ENCODE measurements at places on chromosomes 1 and 21. TPM values are rescaled to one million over a fixed set of nuclear protein-coding genes. Genes with fewer than 3 reads are reported as not detected.

Gene RAP1GAP
- total RNA-seq: 3.8 TPM

Gene RGS1
- 3.9 TPM for total RNA-seq

Gene ADORA3
- total RNA-seq: 3.2 TPM

Gene DNASE2B
- not detected for total RNA-seq

Gene FCRL4
- not detected for total RNA-seq

Gene RGS8
- not detected for total RNA-seq

Gene HSD17B7
- total RNA-seq: 3.4 TPM

Gene SLC16A4
- 2.0 TPM for total RNA-seq

Gene TAS1R3
- total RNA-seq: 0.21 TPM

Gene SERTAD4
- 4.1 TPM for total RNA-seq

DNA sequence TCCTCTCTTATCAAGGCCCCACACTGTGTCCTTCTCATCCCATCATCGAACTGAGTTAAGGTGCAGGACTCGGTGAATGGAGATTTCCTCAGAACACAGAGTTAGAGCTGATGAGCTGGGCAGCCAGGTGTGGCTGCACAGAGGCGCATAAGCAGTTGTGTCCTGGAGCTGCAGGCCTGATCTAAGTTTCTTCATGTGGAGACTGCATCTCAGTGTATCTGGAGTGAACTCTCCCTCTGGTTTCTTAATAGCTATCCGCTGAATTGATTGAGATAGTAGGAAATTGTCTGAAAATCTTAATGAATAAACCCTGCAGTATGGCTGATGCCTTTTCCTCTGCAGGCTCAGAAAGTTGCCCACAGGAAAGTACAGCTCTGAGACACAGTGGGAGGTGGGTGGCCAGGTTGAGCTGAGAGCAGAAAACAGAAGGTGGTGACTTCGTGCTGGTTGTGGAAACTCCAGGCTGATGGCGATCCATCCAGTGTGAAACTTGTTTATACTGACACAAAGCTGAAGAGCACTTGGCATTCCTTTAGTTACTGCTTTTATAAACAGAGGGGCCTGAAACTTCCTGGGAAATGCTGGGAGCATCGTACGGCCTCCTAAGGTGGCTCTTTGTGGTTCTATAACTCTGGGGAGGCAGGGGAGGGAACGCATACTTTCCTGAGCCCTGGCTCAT lies 67.4 kb upstream of the F3 start:
- no peak for DNase-seq

GRCh38 chr1:170670802-170671628 lies 7.1 kb downstream of the PRRX1 start:
- DNase-seq: peak; percentile 58

DNA sequence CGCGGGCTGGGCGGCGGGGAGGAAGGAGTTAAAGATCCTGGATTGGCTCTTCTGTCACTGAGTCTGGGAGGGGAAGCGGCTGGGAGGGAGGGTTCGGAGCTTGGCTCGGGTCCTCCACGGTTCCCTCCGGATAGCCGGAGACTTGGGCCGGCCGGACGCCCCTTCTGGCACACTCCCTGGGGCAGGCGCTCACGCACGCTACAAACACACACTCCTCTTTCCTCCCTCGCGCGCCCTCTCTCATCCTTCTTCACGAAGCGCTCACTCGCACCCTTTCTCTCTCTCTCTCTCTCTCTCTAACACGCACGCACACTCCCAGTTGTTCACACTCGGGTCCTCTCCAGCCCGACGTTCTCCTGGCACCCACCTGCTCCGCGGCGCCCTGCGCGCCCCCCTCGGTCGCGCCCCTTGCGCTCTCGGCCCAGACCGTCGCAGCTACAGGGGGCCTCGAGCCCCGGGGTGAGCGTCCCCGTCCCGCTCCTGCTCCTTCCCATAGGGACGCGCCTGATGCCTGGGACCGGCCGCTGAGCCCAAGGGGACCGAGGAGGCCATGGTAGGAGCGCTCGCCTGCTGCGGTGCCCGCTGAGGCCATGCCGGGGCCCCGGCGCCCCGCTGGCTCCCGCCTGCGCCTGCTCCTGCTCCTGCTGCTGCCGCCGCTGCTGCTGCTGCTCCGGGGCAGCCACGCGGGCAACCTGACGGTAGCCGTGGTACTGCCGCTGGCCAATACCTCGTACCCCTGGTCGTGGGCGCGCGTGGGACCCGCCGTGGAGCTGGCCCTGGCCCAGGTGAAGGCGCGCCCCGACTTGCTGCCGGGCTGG lies at the start of gene NPR1:
TSS of gene NPR1 (plus strand) at position 170 of the 818 bp plus-strand sequence. CDS start at position 591, 421 bp downstream.
- peak; percentile 77 for DNase-seq

DNA sequence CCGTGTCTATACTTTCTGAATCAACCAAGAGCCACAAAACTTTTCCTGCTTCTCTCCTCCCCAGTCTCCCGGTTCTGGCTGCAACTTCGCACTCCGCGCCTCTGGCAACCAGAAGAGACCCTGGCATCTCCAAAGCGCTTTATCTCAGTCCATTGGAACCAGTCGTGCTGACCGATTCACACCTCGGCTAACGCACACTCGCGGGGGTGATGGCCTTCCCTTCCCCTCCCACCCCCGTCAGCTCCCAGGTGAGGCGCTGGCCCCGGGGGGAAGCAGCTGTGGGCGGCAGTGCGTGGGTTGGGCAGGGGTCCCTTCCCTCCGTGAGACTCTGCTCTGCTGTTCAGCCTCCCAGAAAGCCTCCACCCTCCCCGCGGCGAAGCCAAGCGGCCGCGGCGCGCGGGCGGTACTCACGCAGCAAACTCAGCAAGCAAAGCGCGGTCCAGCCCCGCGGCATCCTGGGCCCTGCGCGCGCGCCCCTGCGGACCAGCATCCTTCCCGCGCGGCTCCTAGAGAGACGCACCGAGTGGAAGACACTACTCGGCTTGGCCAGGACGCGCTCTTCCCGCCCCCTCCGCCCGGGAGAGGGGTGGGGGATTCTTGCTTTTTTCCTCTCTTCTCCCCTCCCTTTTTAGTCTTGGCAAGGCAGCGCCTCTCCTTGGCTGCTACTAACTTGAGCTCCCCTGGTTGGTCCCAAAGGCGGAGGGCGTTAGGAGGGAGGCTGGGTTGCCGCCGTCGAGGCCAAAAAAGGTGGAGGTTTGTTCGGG lies at the start of gene CD34:
TSS of gene CD34 (minus strand) at position 535 of the 764 bp plus-strand sequence. CDS start at position 490, 45 bp downstream.
- DNase-seq: peak; percentile 84

GRCh38 chr1:225882694-225883615 lies 775 bp upstream of the TMEM63A start:
- DNase-seq: peak; percentile 80

DNA sequence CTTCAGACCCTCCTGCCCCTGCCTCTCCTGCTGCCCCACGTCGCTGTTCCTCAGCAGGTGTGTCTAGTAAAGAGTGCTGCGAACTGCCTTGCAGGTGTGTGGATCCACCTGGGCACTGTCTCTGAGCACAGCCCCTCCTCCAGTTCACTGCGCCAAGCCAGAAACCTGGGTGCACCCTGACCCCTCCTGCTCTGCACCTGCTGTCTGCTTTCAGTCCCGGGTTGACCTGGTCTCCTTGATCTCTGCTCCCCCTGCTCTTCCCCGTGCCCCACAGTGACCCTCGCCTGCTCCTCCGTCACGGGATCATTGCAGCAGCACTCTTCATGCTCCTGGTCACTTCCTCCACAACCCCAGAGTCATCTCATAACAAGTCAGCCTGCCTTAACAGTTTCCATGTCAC lies 6.5 kb downstream of the A3GALT2 start:
- DNase-seq: no peak

DNA sequence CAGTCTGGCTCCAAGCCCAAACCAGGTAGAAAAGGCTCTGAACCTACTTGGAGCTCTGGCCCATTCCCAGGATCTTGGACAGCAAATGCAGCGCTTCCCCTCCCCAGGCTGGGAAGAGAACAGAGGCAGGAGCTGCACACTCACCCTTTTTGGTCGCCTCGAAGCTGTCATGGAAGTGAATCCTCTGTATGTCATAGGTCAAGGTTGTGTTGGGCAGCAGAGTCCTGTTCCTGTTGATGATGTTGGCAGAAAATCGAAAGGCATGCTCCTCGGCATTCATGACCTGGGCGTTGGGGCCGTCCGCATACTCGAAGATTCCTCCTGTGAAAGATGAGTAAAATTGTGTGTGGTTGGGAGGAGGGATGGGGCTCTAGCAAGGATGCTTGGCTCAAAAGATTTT lies 143.5 kb downstream of the GRIK3 start:
- no peak for DNase-seq

DNA sequence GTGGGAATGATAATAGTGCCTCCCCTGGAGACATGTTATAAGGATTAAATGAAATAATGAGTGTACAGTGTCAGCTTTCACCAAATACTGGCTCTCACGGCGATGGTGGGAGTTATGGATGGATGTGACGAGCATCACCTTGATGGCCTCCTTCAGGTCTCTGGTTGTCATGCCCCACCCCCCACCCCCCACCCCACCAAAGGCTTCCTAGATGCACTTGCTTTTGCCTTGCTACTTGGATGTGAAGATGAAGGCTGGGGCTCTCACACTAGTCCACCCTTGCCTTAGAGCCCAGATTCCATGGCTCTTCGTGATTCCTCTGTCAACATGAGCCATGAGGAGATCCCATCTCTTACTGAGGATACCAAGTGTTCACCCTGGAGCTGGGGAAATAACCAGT lies 412.3 kb downstream of the NPHP4 start:
- DNase-seq: no peak

GRCh38 chr1:180923887-180924286 lies 11.2 kb downstream of the KIAA1614 start:
- DNase-seq: no peak

- no peak for DNase-seq
These were observed 326.8 kb downstream of the HHAT start for GRCh38 chr1:210655511-210655910.

- DNase-seq: no peak
These were observed 433.3 kb downstream of the RPS6KC1 start for GRCh38 chr1:213484333-213484732.

DNA sequence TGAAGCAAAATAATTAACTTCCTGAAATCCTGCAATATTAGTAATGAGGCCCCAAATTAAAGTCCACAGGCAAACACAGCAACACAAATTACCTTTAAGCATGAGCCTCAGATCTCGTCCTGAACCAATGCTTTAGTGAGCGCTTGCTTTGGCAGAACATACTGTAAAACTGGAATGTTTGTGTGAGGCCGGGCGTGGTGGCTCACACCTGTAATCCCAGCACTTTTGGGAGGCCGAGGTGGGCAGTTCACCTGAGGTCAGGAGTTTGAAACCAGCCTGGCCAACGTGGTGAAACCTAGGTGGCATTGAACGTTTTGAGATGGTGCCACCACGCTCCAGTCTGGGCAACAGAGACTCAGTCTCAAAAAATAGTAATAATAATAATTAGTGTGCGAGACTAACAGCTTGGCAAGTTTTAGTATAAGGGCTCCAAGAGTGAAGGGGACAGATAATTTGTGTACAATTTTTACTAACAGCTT lies 17.8 kb downstream of the SFPQ start:
- no peak for DNase-seq

DNA sequence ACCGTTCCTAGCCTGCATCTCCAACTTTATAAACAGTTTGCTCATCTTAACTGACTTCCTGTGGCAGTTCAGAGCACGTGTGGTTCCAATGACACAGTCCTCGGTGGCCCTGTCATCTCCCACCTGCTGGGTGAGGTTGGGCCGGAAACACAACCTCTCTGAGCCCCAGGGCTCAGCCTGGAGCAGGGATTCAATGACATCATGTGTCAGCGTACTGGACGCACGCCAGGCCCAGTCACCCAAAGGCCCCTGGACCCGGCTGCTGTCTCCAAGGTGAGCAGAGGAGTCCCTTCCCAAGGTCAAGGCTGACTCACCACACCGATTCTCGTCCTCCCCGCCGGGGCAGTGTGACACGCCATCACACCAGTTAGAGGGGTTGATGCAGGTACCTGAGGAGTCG lies 19.9 kb downstream of the TMPRSS2 start:
- DNase-seq: no peak

GRCh38 chr1:5415606-5416005 lies 576.6 kb downstream of the NPHP4 start:
- no peak for DNase-seq

DNA sequence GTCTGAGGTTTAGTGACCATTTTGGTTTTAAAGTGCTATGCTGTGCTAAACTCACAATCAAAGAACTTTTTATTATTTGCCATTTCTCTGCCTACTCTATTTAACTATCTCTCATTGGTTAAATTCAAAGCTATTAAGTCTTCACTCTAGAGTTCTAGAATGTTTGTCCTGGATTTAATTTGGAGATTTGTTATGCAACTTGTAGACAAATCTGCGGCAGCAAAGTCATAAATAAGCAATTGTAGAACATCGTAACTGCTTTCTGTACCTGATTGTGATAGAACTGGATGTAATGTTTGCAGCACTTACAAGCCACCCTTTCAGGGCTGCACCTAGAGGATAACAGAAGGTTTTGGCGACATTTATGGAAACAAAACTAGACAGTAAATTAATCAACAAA lies 566.5 kb upstream of the ADGRL2 start:
- no peak for DNase-seq

- DNase-seq: no peak
These were observed 6.7 kb upstream of the PTBP2 start for GRCh38 chr1:96714881-96715280.

DNA sequence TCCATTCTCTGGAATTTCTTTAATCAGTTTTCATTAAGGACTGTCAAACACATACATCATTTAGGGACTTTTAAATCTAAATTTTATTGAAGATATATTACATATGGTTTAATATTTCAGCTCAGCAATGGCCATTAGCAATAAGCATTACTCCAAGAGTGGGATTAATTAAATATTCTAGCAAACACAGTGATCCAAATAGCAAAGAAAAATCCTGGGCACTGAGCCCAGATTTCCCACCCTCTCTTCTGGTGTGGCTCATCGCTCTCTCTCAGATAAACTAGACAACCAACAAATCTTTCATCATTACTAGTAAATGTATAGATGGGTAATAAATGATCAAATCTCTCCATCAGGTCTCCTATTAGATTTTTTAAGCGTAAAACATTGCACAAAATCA lies 53.5 kb upstream of the FOXD3 start:
- no peak for DNase-seq

DNA sequence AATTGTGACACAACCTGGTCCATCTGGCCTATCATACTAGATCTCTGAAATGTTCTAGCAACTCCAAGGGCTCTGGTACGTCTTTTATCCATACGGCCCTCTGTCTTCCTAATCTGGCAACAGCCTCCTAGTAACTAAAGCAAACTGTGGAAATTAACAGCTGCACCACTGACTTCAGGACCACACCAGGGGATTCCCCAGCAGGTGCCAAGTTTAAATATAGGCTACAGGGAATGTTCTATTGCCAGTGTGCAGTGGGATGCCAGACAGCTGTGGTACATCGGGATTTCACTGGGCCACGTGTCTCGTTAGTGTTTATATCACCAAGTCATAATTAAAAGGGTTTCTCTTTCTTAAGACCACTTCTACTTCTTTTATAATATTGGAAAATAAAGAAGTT lies 94.3 kb downstream of the RGS2 start:
- peak; percentile 38 for DNase-seq

- no peak for DNase-seq
These were observed 8.1 kb downstream of the NIBAN1 start for GRCh38 chr1:184965944-184966860.

GRCh38 chr21:34255073-34255472 lies 108.7 kb upstream of the KCNE2 start:
- no peak for DNase-seq

DNA sequence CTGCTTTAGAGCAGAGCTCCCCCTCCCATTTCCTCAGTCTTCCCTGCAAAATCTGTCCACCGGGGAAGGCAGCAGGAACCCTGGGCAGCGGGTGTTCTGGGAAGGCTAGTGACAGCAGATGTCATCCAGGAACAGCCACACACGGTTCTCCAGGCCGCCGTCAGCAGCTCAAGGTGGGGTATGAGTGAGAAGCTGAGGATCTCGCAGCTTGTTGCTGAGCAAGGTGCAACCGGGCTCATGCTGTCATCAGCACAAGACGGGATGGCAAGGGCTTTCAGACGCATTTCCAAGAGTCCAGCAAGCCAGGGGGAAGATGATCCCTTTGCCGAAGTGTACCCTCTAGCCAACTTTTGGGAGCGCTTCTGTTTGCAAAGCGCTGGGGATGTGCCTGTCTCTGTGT lies 23.0 kb upstream of the SPSB1 start:
- no peak for DNase-seq

All from heart left ventricle (tissue), 16 donors.